ENCODE measurements at places on chromosomes 1 and 21.
A peak's percentile ranks its signal among the peaks of the same experiment; 100 is the strongest.

DNA sequence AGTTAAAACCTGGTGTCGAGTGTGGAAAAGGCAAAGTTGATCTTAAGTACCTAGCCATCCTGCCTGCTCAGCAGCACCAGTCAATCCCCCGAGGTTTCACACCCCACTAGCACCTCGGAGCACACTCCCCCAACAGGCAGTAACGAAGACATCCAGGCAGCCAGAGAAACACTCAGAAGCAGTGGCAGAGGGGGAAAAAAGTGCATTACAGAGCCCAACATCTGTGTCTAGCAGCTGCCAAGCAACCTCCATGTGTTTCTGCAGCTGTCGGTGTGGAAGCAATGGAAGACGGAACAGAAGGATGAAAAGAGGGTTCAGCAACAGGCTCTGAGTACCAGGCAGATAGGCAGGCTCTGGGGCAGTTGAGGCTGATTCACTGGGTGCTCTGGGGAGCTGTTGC lies 73.4 kb upstream of the PROX1 start:
- no peak for DNase-seq

- DNase-seq: no peak
Measured at GRCh38 chr1:17308593-17308992, 596 bp downstream of the PADI4 start.

- DNase-seq: no peak
Measured at GRCh38 chr1:228445490-228445842, 28.8 kb upstream of the TRIM17 start.

GRCh38 chr1:179806333-179806732 lies 63.2 kb downstream of the FAM163A start:
- DNase-seq: no peak

GRCh38 chr1:50977575-50978143 lies 7.6 kb downstream of the CDKN2C start:
- DNase-seq: no peak

GRCh38 chr1:224640587-224640986 lies 24.5 kb downstream of the CNIH3 start:
- no peak for DNase-seq

DNA sequence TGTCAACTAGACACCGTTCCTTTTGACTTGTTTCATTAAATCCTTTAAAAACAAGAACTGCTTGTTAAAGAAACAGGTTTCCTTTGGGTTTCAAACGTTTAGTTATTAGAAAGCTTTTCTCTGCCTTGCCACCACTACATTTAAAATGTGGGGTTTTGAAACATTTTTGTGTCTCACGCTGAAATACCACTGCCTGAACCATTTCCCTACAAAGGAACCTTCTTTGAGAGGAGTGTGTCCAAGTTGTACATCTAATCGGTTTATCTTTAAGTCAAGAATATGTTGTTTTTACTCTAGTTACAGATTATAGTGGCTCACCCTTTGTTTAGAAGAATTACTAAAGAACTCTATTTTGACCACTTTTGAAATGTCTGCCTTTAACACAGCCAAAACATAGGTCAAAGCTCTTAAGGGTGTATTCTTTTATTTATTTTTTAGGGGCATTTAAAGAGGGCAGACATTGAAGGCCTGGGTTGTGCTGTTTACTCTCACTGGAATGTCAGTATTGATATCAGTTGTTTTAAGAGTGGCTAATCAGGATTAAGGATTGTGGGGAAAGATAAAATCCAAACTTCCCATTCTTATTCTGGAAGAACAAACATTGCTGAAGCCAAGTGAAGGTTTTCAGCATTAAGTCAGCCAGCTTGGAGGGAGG lies 143.4 kb downstream of the GALNT2 start:
- DNase-seq: no peak

- DNase-seq: no peak
Measured at GRCh38 chr1:156412653-156413321, 43.8 kb downstream of the RHBG start.

DNA sequence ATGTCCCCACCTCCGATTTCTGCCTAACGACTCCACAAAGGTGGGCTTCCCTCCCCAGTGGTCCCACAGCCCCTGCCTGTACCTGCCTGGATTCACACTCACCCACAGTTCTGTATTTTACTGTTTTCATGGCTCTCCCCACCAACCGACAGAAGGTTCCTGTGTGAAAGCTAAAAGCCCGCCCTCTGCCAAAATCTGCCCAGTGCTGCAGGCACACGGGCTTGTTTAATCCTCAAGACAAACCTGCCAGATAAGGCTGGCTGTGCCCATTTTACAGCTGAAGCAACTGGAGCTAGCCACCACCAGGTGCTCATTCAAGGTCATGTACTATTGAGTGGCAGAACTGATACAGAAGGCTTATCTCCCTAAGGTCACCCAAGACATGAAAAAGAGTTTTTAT lies 114.5 kb downstream of the HIVEP3 start:
- peak; percentile 27 for DNase-seq

GRCh38 chr1:107365527-107366240 lies 224.8 kb downstream of the NTNG1 start:
- DNase-seq: no peak

DNA sequence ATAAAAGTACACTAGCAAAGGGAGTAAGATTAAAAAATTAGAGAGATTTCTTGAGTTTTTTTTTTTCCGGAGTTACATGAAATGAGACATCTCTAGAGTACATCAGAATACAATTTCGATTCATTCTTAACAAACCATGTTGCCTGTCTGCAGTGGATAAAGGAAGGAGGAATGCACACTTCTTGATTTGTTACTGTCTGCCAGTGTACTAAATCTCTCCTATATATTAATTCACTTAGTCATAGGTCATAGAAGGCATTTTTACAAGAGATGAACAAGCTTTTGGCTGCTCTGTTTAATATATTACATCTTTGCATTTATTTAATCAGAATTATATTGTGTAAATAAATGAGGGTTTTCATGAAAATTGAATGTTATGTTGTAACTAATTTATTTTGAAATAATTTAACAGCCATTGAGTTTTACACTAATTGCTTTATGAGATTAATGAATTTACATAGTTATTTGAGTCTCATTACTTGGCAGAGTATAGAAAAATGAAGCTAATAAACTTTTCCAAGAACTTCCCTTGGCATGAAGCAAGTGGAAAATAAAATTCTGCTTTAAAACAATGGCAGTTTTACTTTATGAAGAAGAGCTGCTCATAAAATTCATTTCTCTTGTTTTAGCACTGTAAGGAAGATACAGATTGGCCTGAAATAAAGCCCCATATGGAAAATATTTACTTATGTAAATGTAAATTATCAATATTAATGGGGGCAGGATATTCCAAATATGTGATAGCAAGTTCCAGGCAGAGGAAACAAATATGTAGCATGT lies 1284.7 kb downstream of the BRINP3 start:
- DNase-seq: no peak

DNA sequence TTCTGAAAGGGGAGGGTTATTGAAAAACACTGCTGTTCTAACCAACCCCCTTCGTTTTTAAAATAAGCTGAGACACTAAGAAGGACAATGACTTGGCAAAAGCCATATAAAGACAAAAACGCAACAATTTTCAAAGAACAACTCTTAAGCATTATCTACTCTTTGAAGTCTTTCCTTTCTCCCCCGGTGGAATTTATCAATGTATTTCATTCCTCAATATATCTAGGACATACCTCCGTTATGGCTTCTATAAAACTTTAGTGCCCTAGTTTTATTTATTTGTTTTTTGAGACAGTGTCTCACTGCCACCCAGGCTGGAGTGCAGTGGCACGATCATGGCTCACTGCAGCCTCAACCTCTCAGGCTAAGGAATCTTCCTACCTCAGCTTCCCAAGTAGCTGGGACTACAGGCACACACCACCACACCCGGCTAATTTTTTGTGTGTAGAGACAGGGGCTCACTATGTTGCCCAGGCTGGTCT lies 3.2 kb downstream of the NRDC start:
- DNase-seq: no peak

- no peak for DNase-seq
Measured at GRCh38 chr1:18646091-18646785, 15.6 kb downstream of the PAX7 start.

- DNase-seq: no peak
Measured at GRCh38 chr1:21100481-21100921, 76.2 kb downstream of the EIF4G3 start.

GRCh38 chr1:160446945-160447600 lies 46.7 kb downstream of the VANGL2 start:
- DNase-seq: no peak

DNA sequence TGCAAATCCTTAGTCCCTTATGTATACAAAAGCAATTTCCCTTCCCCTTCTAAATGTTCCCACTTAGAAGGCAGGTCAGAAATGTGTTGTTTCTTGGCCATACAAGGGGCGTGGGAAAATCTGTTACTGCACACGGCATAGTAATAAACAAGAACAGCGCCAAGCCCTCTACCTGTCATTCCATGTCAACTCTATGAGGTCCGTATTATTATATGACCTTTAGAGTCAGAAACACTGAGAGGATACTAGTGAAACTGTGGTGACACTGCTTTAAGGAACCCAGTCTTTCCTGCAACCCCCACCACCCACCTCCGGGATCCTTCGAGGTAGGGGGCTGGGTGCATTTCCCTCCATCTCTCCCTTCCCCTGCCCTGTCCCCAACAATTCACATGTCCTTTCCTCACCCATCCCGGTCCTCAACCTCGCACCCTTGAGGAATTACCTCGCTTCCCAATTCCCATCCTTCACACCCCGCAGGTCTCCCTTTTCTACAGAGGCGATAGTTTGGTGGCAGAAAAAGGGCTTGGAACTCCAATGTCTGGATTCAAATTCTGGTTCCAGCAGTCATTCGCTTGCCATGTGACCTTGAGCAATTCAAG lies 647 bp downstream of the SDHB start:
- DNase-seq: no peak

DNA sequence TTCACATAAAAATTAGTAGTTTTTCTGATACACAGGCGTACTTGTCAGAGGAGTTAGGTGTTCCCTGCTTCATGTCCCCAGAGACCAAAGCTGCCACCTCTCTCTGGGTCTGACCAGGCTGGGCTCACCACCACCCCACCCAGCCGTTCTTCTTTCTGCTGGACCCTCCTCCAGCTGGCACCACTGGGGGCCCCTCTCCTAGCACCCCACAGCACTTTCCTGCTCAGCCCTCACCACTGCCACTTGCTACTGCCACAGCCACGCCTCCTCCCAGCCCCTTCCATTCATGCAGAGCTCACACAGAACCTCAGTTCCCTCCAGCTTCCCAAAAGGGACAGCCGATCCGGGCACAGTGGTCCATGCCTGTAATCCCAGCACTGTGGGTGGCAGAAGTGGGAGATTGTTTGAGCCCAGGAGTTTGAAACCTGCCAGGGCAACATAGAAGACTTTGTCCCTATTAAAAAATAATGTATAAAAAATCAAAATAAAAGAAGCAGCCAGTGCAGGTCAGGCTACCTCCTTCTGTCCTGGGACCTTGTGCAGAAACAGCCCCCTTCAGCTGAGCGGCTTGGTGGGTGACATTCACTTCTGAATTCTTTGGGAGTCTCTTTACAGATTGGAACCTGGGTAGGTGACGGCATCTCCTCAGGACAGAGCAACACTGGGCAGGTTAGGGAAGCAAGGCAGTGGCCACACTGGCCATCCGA lies 208.3 kb downstream of the TOMM20 start:
- DNase-seq: no peak

- no peak for DNase-seq
Measured at GRCh38 chr1:171717062-171717718, 24.7 kb downstream of the VAMP4 start.

DNA sequence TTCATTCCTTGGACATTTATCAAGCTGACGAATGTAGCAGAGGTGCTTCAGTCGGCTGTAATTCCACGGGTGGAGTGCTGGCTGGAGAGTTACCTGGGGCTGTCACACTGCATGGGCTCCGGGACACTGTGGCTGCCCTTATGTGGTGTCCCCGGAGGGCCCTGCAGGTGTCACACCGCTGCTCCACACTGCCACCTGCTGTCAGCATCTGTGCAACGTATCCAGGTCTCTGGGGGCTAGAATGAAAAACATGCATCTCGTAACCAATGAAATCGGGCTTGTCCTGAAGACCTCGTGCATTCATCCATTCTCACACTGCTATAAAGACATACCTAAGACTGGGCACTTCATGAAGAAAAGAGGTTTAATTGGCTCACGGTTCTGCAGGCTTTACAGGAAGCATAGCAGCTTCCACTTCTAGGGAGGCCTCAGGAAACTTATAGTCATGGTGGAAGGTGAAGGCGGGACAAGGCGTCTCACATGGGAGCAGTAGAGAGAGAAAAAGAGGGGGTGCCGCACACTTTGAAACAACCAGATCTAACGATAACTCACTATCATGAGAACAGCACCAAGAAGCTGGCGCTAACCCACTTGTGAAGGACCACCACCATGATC lies 46.7 kb upstream of the PCBP3 start:
- peak; percentile 78 for DNase-seq

GRCh38 chr1:157540852-157541251 lies 11.5 kb downstream of the FCRL5 start:
- no peak for DNase-seq

DNA sequence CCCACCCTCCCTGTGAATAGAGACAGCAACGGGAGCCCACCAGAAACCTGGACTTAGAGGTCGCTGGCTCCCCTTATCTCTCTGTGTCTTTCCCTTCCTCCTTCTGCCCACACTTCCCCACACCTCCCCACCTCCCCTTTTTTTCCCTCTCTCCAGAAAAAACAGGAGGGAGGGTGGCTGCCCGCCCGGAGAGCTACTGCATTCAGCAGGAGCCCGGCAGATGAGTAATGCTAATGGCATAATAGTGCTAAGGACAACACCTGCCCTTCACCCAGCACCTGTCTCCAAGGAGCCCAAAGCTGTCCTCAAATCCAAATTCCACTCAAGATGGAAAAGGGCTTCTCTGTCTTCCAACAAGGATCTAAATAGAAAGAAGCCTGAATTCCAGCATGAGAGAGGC lies 11.4 kb upstream of the PRELP start:
- no peak for DNase-seq

All from stimulated activated CD4-positive, alpha-beta T cell treated with anti-CD3 and anti-CD28 coated beads, Interleukin-4, amount 100 ng/mL, for 4 hours (primary cell).